ENCODE measurements at places on chromosomes 6 and 20.

GRCh38 chr6:14135893-14136539, 18.4 kb downstream of the CD83 start:
- no peak for DNase-seq

GRCh38 chr6:152150196-152150595, 342.7 kb downstream of the ESR1 start:
- DNase-seq = no peak

DNA sequence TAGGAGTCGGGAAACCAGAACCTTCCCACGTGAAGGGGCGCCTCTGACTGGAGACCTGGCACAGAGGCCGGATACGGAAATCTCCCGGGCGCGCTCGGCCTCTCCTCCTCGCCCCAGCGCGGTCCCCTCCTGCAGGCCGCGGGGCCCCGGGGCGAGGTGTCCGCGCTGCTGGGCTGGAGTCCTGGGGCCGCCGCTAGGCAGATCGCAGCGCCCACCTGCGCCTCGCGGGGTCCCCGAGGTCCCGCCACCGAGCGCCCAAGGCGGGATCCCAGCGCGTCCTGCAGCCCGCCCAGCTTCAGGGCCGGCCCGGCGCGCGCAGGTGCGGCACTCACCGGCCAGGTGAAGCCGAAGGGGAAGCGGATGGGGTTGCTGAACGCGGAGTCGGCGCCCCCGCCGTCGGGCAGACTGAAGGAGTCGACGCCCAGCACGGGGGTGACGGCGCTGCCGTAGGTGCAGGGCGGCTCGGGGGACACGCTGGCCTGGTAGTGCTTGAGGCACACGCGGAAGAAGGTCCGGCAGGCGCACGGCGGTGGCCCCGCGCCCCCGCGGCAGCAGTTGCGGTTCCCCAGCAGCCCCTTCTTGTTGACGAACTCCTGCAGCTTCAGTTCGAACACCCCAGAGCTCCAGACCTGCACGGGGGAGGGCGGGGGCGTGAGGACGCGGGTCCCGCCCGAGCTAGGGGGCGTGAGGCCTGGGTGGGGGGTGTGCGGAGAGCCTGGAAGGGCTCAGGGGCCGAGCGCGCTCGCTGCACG, 1.5 kb downstream of the DLL1 start:
- DNase-seq = no peak

GRCh38 chr6:28235912-28236452, 10.9 kb downstream of the ZSCAN9 start:
- DNase-seq = no peak

- DNase-seq = no peak
These were observed 397.6 kb downstream of the RNF144B start for GRCh38 chr6:18784794-18785193.

GRCh38 chr20:18748987-18749386, 64.6 kb upstream of the SCP2D1 start:
- DNase-seq = no peak
